ENCODE measurements at places on chromosomes 12 and 14. TPM values are rescaled to one million over a fixed set of nuclear protein-coding genes. Genes with fewer than 3 reads are reported as not detected.

RPGRIP1 gene
- 0.30 TPM for polyA plus RNA-seq

HELB gene
- 3.2 TPM for polyA plus RNA-seq

PLEKHG7 gene
- 0.73 TPM for polyA plus RNA-seq

PAX9 gene
- polyA plus RNA-seq = 30.9 TPM

REP15 gene
- polyA plus RNA-seq = 0.94 TPM

SPIC gene
- polyA plus RNA-seq = 2.2 TPM

TAS2R7 gene
- not detected for polyA plus RNA-seq

TMTC2 gene
- 3.0 TPM for polyA plus RNA-seq

ADGRD1 gene
- polyA plus RNA-seq = 2.1 TPM

MYH6 gene
- 0.25 TPM for polyA plus RNA-seq

SLC10A1 gene
- polyA plus RNA-seq = 0.02 TPM

SAMD15 gene
- 0.91 TPM for polyA plus RNA-seq

PLXNC1 gene
- 3.7 TPM for polyA plus RNA-seq

CLEC14A gene
- 15.4 TPM for polyA plus RNA-seq

CLEC2A gene
- polyA plus RNA-seq = 0.11 TPM

DIO2 gene
- polyA plus RNA-seq = 1.3 TPM

IAPP gene
- 0.16 TPM for polyA plus RNA-seq

RIMBP2 gene
- polyA plus RNA-seq = 0.78 TPM

ACOT6 gene
- polyA plus RNA-seq = 0.05 TPM

JPH4 gene
- polyA plus RNA-seq = 0.59 TPM

C12orf76 gene
- polyA plus RNA-seq = 21.5 TPM

KIF5A gene
- 0.27 TPM for polyA plus RNA-seq

COCH gene
- 1.7 TPM for polyA plus RNA-seq

DDX11 gene
- 19.6 TPM for polyA plus RNA-seq

PTPRO gene
- polyA plus RNA-seq = 2.9 TPM

CCDC88C gene
- polyA plus RNA-seq = 47.4 TPM

EXOC3L4 gene
- polyA plus RNA-seq = 83.7 TPM

Data from thymus (tissue), 14 donors.